NCI-H1092 treated with DMSO at 0.1 percent for 48 hours (cell line): ENCODE measurements at places on chromosomes 3 and 15.

DNA sequence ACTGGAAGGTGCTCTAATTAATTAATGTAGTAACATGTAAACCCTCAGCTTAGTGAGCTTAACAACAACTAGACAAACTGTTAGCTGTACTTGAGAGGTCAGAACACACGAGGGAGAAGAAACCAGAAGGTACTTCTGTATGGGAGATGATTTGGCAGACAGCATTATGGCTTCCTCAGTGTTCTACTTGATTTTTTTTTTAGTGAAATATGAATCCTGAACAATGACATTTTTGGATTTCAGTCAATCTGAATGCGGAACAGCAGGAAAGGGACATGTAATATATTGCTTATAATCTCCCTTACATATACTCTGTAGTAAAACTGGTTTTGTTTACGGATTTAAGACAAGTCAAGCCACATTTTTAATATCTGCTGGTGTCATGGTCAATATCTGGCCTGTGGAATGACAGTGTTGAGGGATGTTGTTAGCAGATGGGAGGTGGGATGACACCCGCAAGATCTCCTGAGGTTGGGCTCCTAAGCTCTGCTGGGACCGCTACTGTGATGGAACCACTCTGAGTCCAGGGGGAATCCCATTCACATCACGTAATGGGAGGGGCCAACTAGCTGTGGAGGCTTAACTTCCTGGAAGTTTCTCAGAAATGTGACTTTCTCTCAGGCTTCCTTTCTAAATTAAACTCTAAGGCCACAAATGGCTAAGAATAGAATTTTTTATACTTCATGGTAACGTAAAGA, 18.7 kb downstream of the TNFAIP8L3 start:
- no peak for DNase-seq

GRCh38 chr3:132758740-132759139, 36.5 kb upstream of the NPHP3 start:
- DNase-seq: no peak

DNA sequence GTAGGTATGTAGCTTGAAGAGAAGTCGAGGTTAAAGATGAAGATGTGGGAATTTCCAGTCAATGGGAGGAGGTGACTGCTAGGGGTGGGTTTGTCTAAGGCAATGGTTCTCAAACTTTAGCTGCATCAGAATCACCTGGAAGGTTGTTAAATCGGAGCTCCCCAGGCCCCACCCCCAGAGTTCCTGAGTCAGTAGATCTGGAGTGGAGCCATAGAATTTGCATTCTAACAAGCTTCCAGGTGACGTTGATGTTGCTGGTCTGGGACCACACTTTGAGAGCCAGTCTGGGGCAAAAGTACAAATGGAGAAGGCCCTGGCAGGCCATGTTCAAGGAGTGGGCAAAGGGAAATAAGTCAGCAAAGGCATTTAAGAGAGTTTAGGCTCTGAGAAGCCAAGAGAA, 69.1 kb downstream of the CMTM8 start:
- DNase-seq: no peak

- DNase-seq: no peak
These were observed 62.9 kb downstream of the FNDC3B start for GRCh38 chr3:172102123-172102882.

GRCh38 chr3:197750396-197750831, 731 bp downstream of the FYTTD1 start:
- DNase-seq: peak; percentile 54

- no peak for DNase-seq
These were observed 111.9 kb downstream of the SLC9A9 start for GRCh38 chr3:143736205-143736997.

DNA sequence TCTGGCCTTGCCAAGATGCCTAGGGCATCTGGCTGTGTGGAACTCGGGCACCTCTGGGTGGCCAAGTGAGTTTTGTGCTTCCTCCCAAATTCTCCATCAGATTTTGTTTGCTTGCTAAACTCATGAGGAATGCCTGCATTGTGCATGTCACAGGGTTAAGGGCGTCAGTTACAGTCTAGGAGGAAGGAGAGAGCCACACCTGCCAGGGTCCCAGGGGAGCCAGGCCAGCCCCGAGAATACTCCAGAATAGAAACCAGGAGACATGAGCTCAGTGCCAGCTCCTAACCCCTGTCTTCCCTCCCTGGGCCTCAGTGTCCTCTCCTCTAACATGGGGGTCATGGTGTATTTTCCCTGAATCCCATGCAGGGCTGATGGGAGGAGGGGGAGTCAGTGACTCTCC, 22.0 kb upstream of the SKOR1 start:
- DNase-seq: no peak

- no peak for DNase-seq
These were observed 7.4 kb upstream of the PCOLCE2 start for GRCh38 chr3:142896201-142896755.

DNA sequence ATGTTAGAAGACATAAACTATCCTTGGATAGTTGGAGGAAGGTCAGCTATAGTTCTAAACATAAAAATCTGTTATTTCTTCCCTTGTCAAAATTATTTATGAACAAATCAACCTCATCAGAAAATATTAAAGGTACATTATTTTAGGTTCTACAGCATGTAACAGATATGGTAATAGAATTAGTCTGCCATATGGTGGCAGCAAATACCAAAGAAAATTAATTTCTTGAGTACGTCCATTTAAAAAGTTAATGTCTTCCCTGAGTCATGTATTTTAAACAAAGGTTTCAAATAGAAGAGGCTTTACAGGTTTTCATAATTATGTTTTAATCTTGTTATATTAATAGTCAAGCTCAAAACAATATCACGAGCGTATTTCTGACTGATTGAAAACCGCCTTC, 17.9 kb upstream of the ANKRD28 start:
- no peak for DNase-seq

DNA sequence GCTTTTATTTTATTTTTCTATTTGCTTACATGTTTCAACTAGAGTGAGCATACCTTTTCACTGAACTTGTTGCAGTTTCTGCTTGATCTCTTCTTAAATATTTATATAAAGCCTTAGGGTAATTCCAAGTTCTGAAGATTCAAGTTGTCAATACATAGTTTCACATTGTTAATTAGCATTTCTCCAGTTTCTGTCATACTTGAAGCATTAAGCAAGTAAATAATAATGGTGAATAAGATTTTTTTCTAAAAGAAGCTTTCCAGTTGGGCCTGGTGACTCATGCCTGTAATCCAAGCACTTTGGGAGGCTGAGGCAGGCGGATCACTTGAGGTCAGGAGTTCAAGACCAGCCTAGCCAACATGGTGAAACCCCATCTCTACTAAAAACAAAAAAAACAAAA, 53.9 kb downstream of the CALML4 start:
- no peak for DNase-seq

DNA sequence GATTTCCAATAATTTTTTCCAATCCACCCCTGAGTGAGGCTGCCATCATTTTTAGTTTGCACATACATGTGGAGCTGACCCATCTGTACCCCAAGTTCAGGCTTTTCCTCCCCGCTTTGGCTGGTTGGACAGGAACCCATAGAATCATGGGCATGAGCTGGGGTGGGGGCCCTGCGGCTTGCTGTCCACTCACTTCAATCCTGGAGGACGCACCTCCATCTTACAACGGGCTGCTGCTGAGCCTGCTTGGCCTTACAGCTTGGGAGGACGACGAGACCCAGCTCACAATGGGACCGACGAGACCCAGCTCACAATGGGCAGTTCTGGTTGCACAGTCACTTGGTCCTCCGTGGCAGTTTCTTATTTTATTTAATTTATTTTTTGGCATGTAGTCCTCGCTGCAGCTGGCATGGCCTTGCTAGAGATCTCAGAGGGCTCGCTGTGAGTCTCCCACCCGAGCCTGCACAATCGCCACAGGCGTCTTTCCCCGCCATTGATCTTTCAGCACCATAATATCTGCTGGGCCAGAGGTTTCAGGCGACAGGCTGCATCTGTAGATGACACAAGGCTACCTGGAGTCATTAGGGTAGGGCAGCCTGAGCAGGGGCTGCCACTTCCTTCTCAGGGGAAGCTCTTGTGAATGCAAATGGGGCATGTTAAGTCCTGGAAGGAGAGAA, 19.6 kb upstream of the EPHB3 start:
- DNase-seq: no peak
